Cardiac fibroblast (primary cell): ENCODE measurements at places on chromosomes 7 and 10.

DNA sequence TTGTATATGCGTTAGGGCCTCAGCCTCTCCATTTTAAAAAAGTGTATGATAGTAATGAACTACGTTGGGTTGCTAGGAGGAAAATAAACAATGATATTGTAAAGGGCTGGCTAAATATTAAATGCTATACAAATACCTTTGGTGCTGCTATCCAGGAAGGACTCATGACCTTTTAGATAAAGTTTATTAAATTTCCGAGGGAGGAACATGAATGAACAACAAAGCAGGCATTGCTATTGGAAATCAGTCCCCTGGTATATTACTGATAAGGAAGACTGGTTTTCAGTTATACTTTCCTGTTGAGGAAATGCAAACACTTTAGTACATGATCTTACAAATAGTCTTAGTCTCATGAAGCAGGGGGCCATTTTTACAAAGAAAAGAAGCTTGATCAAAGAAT is 17.2 kb upstream of the AGR2 start:
- DNase-seq, result no peak

DNA sequence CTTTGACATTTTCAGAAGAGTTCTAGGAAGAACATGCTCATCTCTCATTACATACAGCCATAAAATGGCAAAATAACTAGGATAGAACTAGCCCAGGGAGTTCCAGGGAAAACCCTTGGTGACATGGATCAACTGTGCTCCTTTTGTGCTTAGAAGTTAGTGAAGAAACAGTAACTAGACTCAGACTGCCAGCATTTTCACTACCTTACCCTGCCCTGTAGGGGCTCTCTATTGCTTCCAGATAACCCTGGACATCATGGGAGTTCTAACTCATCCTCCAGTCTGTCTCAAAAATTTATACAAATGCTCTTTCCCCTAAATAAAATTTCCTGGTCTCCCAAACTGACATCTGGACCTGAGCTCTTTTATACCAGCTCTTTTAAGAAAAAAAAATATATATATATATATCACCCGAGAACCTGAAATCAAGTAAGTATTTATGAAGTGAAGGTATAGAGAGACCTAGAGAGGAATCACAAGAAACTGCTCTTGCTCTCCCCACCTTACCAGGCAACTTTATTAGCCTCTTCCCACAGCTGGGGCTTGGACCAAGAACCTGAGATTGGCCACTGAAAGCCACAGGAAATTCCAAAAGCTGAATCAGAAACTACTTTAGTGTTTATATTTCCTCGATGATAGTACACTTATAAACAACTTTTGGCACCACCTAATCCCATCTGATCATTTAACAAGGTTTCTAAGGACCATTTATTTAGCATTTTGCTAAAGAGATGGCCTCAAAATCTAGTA is 101.4 kb downstream of the RELN start:
- DNase-seq, result peak; percentile 24

GRCh38 chr7:46557295-46557711 is 636.2 kb upstream of the IGFBP3 start:
- no peak for DNase-seq

GRCh38 chr7:159022238-159022993 is 122.3 kb downstream of the VIPR2 start:
- no peak for DNase-seq

GRCh38 chr10:77212632-77213031 is 425.0 kb downstream of the KCNMA1 start:
- no peak for DNase-seq

DNA sequence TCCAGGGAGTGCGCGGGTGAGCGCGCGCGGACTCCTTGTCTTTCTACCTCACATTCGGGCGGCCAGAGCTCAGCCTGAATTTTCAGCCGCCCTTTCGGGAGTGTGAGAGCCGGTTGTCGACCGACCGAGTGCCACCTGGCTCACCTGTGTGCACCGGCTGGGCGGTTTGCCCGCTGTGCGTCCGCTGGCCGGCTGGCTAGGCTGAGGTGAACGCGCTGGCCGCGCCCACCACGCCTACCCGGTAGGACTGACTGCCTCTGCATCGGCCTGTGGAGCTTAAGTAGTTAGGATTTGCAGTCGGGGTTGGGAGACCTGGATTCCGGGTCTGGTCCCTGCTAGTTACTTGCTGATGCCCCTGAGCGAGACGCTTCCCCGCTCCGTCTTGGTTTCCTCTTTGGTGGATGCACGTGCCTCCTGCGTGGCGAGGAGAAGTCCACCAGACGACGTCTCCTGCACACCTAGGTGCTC is 553 bp downstream of the TSPAN15 start:
- no peak for DNase-seq

- peak; percentile 58 for DNase-seq
Measured at GRCh38 chr7:98870121-98870651, 372 bp upstream of the TMEM130 start.

- peak; percentile 43 for DNase-seq
Measured at GRCh38 chr10:69278446-69278963, at the start of gene HK1. TSS of gene HK1 (plus strand) at chr10:69278496.

- no peak for DNase-seq
Measured at GRCh38 chr7:30722671-30723070, 29.3 kb upstream of the INMT start.

- DNase-seq, result no peak
Measured at GRCh38 chr10:110790913-110791506, 80.7 kb upstream of the PDCD4 start.

DNA sequence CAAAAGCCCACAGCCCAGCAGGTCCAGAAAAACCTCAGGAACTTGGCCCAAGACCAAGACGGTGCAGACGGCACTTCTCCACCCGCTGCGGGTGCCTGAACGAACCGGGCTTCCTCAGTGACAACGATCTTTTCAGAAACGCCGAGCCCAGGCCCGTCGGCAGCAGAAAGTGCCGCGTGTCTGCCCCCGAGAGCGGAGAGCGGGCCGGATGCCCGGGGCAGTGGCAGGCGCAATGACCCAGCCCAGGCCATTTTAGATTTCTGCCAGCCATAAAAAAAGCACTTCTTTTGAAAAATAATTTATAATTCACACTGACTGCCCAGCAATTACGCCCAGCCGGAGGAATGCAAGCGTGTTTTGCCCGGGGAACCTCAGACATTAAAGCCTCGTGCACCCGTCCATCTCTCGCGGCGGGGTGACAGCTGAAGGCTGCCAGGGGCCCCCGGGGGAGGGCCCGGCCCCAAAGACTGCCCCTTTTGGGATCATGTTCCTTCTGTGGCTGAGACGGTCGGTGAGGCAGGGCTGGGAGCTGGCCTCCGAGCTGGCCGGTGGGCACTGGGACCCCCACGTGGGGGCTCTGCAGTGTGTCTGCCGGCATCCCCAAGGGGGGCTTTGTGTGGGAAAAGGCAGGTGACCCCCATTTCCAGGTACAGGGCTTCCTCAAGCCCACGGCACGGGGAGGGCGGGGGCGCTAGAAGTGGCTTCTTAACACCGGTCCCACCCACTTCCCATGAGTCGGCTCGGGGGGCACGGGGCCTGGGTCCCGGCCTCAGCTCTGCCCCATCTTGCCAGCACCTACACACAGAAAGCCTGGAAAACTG is 71.3 kb upstream of the PDGFA start:
- DNase-seq, result no peak

GRCh38 chr7:45980181-45980905 is 59.3 kb upstream of the IGFBP3 start:
- peak; percentile 63 for DNase-seq

- DNase-seq, result peak; percentile 52
Measured at GRCh38 chr7:158684329-158684728, 20.3 kb downstream of the NCAPG2 start.

DNA sequence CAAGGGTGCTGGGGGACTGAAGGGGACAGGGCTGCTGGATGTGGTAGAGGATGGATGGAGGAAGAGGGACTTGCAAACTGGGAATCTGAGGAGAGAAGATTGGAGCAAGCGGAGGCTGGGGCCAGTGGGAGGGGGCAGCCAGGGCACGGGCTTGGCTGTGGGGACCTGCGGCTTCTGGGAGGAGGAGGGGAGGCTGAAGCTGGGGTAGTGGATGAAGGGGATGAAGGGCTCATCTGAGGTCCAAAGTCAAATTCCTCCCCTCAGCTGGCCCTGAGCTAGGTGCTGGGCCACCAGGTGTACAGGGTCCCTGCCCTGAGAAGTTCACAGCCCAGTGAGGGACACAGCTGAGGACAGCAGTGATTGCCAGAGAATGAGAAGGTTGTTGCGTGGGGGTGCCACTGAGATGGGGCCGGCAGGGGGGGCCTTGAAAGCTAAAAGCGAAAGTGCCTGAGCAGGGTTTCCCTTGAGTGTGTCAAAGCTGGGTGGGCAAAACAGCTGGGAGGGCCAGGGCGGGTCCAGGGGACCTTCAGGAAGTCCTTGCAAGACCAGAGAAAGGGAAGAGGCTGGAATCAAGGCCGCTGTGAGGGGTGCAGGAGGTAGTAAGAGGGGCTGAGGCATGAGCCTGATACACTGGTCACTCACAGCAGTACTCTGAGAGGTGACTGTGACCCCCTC is 75.2 kb downstream of the MYL10 start:
- no peak for DNase-seq

DNA sequence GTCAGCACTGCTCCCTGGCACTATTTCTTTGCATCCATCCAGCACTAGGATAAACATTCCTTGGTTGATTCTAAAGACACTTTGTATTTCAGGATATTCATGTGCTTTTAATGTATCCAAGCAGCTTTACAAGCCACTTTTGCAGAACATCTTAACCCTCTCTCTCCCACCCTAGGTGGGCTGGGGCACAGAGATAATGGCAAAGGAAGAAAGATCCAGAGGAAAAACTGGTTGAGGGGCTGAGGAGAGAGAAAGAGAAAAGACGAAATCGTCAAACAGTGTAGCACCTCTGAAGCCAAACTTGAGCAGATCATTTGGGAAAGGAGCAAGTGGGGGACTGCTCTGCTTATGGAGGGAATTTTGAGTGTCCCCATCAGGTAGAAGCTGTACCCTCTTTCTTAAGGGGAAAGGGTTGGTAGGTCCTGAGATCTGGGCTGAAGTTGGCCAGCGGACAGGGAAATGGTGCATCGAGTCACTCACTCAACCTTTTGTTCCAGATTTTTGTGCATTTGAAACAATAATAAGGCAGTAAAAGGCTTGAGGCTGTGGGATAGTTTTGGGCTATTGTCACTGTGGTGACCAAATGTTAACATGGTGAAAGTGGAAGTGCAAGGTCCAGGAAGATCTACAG is 4.2 kb upstream of the HOXA13 start:
- no peak for DNase-seq

DNA sequence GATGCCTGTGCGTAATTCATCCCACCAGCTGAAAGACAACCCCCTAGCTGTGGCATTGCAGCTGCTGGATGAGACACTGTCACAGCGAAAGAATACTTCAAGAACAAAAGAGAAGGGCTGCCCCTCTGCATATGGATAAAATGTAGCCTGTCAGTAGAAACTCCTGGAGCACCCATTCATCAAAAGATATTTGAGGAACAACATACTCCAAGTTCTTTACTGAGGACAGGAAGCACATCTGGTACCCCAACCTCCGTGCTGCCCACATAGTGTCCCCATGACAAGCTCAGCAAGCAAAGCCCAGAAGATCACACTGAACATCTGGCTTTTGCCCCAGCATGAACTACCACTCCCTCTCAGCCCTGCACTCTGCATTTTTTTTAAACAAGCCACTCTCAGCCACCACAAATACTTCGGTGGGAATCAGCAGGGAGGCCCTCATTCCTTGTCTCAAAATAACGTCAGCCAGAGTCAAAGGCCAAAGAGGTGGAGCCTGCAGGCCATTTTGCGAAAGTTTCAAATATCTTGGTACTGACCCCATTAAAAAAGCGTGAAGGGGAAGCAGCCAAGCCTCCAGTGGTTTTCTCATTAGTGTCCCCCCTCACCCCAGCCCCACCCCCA is 1.7 kb downstream of the CREB3L2 start:
- peak; percentile 94 for DNase-seq

- DNase-seq, result no peak
Measured at GRCh38 chr10:112141292-112141691, 42.3 kb downstream of the GPAM start.

DNA sequence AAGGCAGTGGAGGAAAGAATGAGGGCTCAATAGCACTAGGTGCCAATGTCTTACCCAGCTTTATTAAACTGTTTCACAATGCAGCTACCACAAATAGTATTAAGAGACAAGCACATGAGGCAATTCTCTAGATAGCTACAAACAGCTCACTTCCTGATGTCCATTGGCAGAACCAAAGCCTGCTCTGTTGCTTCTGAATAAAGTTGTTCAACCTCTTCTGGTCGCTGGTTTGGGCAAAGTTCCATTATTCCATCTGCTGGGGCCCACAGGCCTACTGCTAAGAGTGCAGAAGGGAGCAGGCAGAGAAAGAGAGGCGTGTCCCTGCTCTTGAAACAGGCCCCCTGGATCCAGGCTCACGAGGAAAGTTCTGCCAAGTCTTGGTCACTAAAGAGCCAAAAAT is 173.9 kb downstream of the ZNF438 start:
- DNase-seq, result peak; percentile 99

- peak; percentile 2 for DNase-seq
Measured at GRCh38 chr7:157502701-157503111, 165.9 kb downstream of the DNAJB6 start.

DNA sequence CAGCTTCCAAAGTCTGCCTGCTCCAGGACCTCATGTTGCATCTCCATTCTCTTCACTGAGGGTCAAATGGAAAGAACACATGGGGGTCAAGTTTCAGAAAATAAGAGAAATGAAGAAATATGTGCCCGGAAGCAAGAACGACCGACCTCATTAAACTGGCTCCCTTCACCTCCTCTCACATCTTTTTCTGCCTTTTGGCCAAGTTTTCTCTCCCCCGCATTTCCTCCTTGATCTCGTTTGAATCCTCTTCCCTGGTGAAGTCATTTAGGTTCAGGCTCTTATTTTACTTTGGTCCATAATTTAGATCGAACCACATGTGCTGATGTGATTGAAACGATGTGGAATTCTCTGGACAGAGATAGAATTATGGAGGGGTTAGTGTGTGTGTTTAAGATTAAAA is 44.2 kb downstream of the EGFR start:
- no peak for DNase-seq

GRCh38 chr7:102079140-102080018 is 207.3 kb upstream of the SH2B2 start:
- DNase-seq, result no peak

GRCh38 chr7:51256209-51256781 is 60.3 kb downstream of the COBL start:
- DNase-seq, result no peak

DNA sequence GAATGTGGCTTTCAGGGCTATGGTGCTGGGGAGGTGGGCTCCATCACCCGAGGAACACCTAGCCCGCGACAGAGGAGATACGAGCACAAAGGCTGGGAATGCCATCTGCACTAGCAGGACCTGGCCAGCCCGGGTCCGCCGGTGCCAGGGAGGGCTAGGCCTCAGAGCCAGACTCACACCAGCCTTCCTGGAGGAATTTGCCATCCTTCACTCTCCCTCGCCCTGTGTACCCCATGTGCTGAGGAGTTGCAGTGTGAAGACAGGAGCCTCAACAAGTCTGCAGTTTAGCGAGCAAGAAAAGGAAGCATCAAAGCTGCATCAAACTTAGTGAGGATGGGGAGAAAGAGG is 123.6 kb upstream of the JCAD start:
- no peak for DNase-seq

- DNase-seq, result no peak
Measured at GRCh38 chr10:71547312-71547711, 150.6 kb downstream of the CDH23 start.

GRCh38 chr10:59595593-59595992 is 114.1 kb downstream of the SLC16A9 start:
- no peak for DNase-seq
